ENCODE measurements at places on chromosomes 2 and 18. TPM values are rescaled to one million over a fixed set of nuclear protein-coding genes. Genes with fewer than 3 reads are reported as not detected.

The GKN2 gene
- total RNA-seq = not detected

The HOXD8 gene
- total RNA-seq = 15.5 TPM

The RAB27B gene
- total RNA-seq = 3.9 TPM

The CD302 gene
- 13.4 TPM for total RNA-seq

The TLX2 gene
- not detected for total RNA-seq

DNA sequence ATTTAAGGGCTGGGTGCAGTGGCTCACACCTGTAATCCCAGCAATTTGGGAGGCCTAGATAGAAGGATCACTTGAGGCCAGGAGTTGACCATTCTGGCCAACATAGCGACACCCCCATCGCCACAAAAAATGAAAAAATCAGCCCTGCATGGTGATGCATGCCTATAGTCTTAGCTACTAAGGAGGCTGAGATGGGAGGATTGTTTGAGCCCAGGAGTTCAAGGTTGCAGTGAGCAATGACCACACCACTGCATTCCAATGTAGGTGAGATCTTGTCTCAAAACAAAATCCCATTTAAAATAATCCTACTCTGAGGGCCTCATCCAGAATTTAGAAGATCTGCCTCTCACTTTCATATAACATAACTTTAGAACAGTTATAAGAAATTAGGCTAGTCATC, 2.7 kb upstream of the SERTAD2 start:
- no peak for DNase-seq

DNA sequence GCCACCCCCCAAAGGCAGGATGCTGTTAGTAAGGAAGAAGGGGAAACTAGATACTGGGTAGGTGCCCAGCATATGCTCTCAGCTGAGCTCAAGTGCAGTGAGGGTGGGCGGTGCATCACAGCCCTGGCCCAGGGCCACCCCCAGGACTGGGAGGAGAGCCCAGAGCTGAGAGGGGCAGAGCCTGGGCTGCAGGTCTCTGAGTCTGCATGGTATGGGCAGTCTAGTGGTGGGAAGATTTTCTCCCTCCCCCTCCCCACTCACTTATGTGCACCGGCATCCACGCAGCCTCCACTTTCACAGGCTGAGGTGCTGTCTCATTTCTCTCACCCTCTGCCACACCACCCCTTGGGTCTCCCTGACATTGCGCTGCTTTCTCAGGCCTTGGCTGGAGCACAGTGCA, 48.5 kb upstream of the CAB39 start:
- no peak for DNase-seq

- no peak for DNase-seq
Measured at GRCh38 chr2:8445580-8445979, 236.3 kb upstream of the ID2 start.

DNA sequence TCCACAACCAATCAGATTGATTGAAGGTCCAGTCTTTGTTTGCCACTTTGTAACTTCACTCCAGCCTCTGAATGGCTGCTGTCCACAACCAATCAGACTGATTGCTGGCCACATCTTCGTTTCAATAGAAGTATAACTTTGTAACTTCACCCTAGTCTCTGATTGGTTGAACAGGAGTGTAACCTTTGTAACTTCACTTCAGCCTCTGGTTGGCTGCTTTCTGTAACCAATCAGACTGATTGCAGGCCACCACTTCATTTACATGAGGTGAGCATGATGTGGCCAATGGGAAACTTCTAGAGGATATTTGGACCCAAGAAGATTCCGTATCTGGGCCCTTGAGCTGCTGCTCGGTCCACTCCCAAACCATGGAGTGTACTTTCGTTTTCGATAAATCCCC, 16.9 kb upstream of the ALPP start:
- DNase-seq = no peak

GRCh38 chr2:20478961-20479360, 32.1 kb downstream of the RHOB start:
- no peak for DNase-seq

DNA sequence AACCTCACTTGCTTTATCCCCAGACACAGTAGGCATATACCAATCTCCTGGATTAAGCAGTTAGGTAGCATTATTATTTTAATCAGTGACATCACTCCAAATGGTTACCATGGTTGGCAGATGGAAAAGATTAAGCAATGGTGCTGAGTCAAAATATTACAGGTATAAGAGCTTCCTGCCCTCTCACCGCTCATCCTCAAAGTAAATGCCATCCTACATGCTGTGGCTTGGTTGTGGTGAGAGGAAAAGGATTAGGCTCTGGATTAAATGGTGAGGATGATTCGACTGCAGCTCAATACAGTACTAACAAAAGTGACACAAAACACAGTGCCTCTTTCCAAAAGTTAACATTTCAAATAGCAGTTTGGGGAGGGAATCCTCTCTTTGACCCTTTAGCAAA, 108.9 kb upstream of the ACAA2 start:
- no peak for DNase-seq

DNA sequence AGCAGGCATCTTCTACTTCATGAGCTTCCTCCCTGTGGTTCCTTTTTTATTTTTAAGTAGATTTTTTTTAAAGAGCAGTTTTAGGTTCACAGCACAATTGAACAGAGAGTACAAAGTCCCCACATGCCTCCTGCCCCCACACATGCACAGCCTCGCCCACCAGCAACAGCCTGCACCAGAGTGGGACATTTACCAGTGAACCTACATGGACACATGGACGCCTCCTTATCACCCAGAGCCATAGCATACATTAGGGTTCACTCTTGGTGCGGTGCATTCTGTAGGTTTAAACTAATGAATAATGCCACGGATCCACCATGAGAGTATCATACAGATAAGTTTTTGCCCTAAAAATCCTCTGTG, 40.9 kb downstream of the HS1BP3 start:
- no peak for DNase-seq

DNA sequence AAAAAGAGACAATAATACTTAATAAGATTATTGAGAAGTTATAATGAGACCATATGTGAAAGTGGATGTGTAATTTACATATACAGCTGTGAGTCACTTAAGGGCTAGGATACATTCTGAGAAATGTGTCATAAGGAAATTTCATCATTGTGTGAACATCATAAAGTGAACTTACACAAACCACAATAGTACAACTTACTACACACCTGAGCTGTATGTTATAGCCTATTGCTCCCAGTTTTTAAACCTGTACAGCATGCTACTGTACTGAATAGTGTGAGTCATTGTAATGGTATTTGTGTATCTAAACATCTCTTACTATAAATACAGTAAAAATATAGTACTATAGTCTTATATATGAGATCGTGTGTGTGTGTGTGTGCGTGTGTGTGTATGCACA, 1420.3 kb upstream of the PIK3C3 start:
- no peak for DNase-seq
